ENCODE measurements at places on chromosomes 13 and 19.

DNA sequence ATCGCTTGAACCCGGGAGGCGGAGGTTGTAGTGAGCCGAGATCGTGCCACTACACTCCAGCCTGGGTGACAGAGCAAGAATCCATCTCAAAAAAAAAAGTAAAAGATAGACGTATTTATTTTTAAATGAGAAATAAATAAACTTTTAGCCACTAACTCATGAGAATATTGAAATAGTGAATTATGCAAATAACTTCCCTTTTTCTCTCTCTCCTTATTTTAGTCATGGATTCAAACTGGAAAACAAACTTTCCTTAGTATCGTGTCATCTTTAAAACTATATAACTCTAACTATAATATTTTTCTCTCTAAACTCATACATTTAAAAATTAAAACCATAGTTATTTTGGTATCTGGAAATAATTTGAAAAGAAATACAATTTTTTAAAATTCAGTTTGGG lies 96.1 kb downstream of the FRY start:
- no peak overlapping the region for H3K4me3 ChIP-seq
- H3K36me3 ChIP-seq, result peaks cover 8% of the 10 kb centered on the region
- H3K4me1 ChIP-seq, result no peaks in the 10 kb centered on the region
- no peaks in the 10 kb centered on the region for H3K27me3 ChIP-seq

DNA sequence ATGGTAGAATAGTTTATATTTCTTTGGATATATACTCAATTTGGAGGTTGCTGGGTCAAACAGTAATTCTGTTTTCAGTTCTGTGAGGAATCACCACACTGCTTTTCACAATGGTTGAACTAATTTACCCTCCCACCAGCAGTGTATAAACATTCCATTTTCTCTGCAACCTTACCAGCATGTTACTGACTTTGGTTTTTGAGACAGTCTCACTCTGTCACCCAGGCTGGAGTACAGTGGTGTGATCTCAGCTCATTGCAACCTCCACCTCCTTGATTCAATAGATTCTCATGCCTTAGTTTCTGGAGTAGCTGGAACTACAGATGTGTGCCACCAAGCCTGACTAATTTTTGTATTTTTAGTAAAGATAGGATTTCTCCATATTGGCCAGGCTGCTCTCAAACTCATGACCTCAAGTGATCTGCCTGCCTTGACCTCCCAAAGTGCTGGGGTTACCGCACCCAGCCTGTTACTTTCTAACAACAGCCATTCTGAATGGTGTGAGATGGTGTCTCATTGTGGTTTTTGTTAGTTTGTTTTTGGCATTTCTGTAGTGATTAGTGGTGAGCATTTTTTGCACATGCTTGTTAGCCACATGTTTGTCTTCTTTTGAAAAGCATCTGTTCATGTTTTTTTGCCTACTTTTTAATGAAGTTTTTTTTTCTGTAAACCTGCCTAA lies 12.5 kb downstream of the ZNF714 start:
- peaks cover 60% of the 10 kb centered on the region for H3K36me3 ChIP-seq
- peak overlapping the region; percentile 62 for H3K27ac ChIP-seq
- H3K4me3 ChIP-seq, result no peak overlapping the region
- DNase-seq, result no peak
- H3K4me1 ChIP-seq, result peaks cover 32% of the 10 kb centered on the region
- no peaks in the 10 kb centered on the region for H3K27me3 ChIP-seq

DNA sequence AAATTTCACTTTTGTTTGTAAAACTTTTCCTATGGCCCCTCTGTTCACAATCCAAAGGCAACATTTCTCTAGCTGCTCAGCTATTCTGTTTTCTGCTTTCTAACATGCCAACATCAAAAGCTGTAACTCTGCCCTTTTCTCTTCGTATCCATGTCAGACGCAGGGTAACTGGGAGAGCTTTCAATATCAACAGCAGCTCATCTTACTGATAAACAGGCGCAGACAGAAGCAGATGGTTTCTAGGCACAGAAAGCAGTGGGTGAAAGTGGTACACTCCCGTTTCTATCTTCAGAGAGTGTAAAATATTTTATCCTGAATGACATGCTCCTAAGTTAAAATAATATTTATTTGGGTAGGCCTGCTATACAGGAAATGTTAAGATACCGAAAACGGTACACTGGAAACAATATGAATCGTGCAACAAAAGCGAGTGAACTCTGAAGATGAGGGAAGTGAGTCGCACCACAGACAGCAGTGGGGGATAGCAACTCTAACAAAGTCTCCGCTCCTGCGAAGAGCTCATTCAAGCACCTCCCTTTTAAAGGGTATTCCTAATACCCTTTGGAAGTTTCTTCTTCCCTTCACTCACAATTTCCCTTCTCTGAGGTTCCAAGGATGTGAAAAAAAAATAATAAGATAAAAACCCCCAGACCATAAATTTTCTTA lies 798.3 kb downstream of the GPC5 start:
- H3K4me3 ChIP-seq, result no peak overlapping the region
- no peak overlapping the region for H3K27ac ChIP-seq
- DNase-seq, result no peak
- H3K27me3 ChIP-seq, result no peaks in the 10 kb centered on the region
- no peaks in the 10 kb centered on the region for H3K4me1 ChIP-seq

DNA sequence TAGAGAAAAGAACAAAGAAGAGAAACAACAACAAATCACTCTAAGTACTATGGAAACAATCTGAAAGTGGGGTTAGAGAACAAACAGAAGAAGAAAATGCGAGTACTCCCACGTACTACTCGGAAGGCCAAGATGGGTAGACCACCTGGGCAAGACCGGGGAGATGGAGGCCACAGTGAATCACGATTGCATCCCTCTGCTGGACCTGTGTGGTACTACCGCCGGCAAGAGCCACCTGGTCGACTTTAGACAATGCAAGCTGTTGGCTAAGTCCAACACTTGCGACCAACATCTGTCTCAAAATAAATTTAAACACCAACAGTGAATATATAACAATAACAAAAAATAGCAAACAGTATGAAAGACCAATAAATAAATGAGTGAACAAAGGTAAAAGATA lies 45.5 kb upstream of the ZNF91 start:
- no peak overlapping the region for H3K27ac ChIP-seq
- no peak overlapping the region for H3K4me3 ChIP-seq
- peaks cover 2% of the 10 kb centered on the region for H3K27me3 ChIP-seq
- H3K4me1 ChIP-seq, result no peaks in the 10 kb centered on the region
- H3K36me3 ChIP-seq, result peaks cover 57% of the 10 kb centered on the region
- peak; percentile 66 for DNase-seq

All from WTC11 (cell line).